T-cell (primary cell): ENCODE measurements at places on chromosomes 6 and 20.

DNA sequence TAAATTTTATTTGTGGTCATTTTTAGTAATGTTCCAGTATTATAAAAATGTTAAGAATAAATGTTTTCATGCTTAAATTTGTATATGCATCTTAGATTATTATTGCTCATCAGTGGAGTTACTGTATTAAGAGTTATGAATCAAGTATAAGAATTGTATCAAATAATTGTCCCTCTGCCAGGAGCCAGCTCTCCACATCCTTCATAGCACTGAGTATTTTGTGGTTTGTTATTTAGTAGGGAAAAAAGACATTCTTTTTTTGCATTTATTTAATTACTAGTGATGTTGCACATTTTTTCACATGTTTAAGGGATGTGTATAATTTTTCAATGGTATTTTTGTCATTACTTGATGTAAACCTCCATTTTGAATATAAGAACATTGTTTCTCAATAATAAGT, 102.0 kb downstream of the ADGRB3 start:
- H3K36me3 ChIP-seq, result no peaks in the 10 kb centered on the region
- no peak overlapping the region for H3K27ac ChIP-seq
- DNase-seq, result no peak
- H3K27me3 ChIP-seq, result no peaks in the 10 kb centered on the region

DNA sequence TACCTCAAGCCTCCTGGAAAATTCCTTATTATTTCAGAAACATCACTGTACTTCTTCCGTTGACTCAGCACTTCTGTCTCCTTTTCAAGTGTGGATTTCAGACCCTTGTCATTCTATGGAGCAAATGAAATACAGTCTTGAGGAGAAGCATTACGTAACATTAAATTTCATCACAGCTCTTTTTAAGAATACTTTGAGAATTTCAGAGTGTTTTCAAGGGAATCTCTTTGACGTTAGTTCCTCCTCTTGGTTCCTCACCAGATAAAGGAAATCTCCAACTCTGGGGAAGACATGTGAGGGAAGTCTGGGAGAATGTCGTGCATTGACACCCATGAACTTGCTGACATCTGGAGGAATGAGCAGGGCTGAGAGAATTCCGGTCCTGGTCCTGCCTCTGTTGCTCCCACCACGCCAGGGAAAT, 32.3 kb downstream of the UST start:
- DNase-seq, result no peak
- H3K36me3 ChIP-seq, result no peaks in the 10 kb centered on the region
- no peak overlapping the region for H3K4me3 ChIP-seq
- no peak overlapping the region for H3K27ac ChIP-seq

GRCh38 chr6:159043947-159044346, 844 bp downstream of the TAGAP start:
- peaks cover 47% of the 10 kb centered on the region for H3K36me3 ChIP-seq
- no peaks in the 10 kb centered on the region for H3K27me3 ChIP-seq
- peak overlapping the region; percentile 90 for H3K27ac ChIP-seq

- H3K4me3 ChIP-seq, result no peak overlapping the region
- H3K27me3 ChIP-seq, result no peaks in the 10 kb centered on the region
- no peaks in the 10 kb centered on the region for H3K4me1 ChIP-seq
Measured at GRCh38 chr6:2426561-2427340, 181.3 kb upstream of the GMDS start.

GRCh38 chr20:846894-847278, 13.4 kb downstream of the FAM110A start:
- peaks cover 18% of the 10 kb centered on the region for H3K4me1 ChIP-seq
- DNase-seq, result peak; percentile 50
- peak overlapping the region; percentile 78 for H3K4me3 ChIP-seq

DNA sequence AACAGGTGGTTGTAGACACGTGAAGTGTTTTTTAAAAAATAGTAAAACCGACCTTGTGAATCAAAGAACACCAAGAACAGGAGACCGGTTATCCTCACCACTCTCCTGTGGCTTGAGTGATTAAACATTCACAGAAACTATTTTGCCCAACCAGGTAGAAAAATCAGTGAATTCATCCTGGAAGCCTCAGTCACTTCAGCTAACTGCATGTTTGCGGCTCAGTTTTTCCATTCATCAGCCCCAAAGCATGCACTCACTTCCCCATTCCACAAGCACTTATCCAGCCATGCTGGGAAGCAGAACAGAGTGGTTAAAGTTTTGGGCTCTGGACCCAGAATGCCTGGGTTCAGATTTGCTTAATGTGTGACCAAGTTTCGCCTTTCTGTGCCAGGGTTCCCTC, 2.4 kb downstream of the LRRN4 start:
- DNase-seq, result no peak
- H3K4me1 ChIP-seq, result peaks cover 6% of the 10 kb centered on the region

DNA sequence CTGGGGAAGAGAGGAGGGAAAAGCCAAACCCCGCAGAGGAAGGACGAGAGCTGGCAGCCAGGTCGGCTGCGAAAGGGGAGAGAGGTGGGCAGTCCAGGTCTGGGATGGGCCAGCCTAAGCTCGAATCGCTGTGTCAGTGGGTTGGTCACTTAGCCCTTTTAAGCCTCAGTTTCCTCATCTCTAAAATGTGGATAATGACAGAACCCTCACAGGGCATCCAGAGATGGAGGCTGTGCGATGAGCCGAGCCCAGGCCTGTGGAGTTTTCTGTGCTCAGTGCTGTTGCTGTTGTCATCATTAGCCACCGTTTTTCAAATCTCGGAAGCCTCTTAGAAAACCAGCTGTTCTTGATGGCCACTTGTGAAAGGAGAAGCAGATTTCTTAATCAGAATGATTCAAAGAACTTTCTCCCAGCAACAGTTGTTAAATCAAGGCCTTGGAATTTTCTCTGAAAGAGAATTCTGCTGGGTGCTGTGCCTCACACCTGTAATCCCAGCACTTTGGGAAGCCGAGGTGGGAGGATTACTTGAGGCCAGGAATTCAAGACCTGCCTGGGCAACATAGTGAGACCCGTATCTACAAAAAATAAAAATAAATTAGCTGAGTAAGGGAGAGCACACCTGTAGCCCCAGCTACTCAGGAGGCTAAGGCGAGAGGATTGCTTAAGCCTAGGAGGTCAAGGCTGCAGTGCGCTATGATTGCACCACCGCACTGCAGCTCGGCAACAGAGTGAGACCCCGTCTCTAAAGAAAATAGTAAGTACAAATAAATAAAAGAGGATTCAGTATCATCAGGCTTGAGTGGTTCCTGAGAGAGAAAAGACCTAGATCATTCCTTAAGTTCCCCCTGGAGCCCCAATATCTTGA, 46.3 kb upstream of the ENTPD6 start:
- DNase-seq, result no peak
- H3K36me3 ChIP-seq, result no peaks in the 10 kb centered on the region
- H3K27me3 ChIP-seq, result peaks cover 26% of the 10 kb centered on the region
- peak overlapping the region; percentile 40 for H3K4me3 ChIP-seq
- peaks cover 12% of the 10 kb centered on the region for H3K4me1 ChIP-seq
- no peak overlapping the region for H3K27ac ChIP-seq

DNA sequence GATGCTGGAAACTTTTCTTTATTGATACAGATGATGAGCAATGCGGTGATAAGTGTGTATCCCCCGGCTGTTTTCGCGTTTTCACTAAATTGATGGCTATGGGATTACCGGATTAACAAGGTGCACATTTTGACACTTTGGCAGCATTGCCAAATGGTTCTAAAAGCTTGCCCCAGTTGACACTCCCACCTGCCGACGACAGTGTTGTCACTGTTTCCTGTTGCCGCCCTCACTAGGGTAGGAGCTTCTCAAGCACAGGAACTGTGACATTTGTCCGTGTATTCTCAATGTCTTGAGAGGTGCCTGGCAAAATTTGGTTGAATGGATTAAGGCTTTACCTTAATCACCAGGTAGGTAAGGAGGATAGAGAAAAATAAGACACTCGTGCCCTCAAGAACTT, 9.8 kb upstream of the MAPK13 start:
- H3K27me3 ChIP-seq, result no peaks in the 10 kb centered on the region
- peak overlapping the region; percentile 35 for H3K4me3 ChIP-seq
- peak overlapping the region; percentile 96 for H3K27ac ChIP-seq

GRCh38 chr6:156948807-156949206, 171.6 kb downstream of the ARID1B start:
- peaks cover 15% of the 10 kb centered on the region for H3K4me1 ChIP-seq
- no peak overlapping the region for H3K27ac ChIP-seq
- H3K27me3 ChIP-seq, result no peaks in the 10 kb centered on the region
- no peaks in the 10 kb centered on the region for H3K36me3 ChIP-seq

DNA sequence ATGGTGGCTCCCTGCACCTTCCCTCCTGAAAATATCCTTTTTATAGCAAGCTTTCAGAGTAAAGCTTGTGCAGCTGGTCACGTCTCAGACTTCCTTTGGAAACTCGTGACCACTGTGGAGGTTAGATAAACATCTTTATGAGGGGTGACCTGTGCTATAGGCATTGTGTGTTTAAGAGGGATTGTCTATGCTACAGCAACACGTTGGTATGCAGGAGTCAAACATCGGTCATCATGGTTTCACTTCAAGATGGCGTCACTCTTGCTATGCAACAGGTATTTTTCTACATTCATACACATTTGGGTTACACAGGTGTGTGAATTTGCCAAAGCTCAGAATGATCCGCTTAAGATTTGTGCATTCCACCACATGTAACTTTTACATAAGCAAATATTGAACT, 14.6 kb upstream of the BLCAP start:
- no peaks in the 10 kb centered on the region for H3K36me3 ChIP-seq
- DNase-seq, result no peak
- H3K4me1 ChIP-seq, result no peaks in the 10 kb centered on the region
- no peak overlapping the region for H3K27ac ChIP-seq
- no peak overlapping the region for H3K4me3 ChIP-seq
- H3K27me3 ChIP-seq, result no peaks in the 10 kb centered on the region

- no peak overlapping the region for H3K4me3 ChIP-seq
- H3K27me3 ChIP-seq, result no peaks in the 10 kb centered on the region
- DNase-seq, result no peak
- H3K36me3 ChIP-seq, result no peaks in the 10 kb centered on the region
- no peaks in the 10 kb centered on the region for H3K4me1 ChIP-seq
Measured at GRCh38 chr20:16301986-16302385, 271.3 kb downstream of the KIF16B start.
